ENCODE measurements at places on chromosomes 12 and 14.

DNA sequence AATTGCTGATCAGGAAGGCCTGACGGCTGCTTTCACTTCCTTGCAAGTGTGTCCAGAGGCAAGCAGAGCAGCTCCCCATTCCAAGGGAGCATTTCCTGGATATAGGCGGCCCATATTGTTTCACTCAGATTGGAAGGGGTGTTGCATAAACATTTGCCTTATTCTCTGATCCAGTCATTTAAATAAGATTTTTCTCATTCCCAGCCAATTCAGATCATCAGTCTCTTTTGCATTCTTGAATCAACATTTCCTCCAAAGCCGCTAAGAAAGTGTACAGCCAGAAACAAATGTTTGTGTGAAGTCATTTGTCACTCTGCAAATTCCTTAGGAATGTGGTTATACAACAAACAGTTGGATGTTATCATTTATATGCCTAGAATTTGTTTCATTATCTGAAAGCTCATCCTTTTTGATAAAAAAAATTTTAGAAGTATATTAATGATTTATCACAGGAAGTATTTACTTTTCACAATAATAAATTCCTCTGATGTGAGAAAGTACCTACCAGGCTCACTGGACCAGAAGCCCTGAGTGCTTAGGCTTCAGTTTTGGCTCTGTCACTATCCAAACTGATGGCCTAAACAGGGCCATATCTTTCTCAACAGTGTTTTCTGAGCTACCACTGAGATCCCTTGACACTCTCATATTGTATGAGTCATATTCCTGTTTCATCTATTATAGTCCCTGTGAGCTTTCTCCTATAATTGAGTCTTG lies 379.6 kb downstream of the CCDC91 start:
- DNase-seq, result peak; percentile 85

DNA sequence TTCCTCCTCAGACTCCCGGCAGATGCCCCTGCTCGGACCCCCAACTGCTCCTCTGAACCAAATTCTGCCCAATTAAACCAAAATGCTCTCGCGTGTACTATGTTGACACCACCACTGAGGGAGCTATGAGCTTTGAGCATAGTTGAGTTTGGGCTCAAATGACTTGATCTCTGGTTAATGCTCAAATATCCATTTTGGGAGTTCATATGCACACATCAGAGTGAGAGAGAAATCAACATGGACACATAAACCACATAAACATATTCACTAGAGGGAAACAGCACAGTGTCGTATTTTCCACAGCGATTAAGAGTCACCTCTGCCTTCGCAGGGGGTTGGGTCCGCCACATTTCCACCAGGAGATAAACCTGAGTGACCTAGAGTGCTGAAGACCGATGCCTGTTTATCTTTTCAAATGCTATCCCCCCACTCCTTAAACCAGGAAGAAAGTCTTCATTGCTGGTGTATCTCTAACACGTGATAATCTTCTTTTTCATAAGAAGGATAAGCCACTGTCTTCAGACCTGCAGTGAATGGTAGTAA lies 59.4 kb upstream of the FOXN3 start:
- DNase-seq, result no peak

DNA sequence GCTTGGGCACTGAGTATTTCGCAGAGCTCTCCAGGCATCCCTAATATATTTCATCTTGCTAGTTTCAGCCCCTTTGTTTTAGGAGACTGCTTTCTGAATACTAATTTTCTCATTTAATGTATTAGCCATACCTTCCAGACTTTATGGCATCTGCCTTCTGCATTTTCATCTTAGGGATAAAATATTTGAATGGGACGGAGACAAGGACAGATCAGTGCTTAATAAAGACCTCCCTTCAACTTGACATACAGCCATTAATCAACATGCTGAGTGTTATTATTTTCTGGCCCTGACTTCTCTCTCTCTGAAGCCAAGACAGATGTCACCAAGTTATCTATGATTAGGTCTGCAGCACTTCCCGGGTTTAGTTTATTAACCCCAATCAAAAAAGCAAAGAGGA lies 42.4 kb downstream of the CACNA2D4 start:
- DNase-seq, result no peak

DNA sequence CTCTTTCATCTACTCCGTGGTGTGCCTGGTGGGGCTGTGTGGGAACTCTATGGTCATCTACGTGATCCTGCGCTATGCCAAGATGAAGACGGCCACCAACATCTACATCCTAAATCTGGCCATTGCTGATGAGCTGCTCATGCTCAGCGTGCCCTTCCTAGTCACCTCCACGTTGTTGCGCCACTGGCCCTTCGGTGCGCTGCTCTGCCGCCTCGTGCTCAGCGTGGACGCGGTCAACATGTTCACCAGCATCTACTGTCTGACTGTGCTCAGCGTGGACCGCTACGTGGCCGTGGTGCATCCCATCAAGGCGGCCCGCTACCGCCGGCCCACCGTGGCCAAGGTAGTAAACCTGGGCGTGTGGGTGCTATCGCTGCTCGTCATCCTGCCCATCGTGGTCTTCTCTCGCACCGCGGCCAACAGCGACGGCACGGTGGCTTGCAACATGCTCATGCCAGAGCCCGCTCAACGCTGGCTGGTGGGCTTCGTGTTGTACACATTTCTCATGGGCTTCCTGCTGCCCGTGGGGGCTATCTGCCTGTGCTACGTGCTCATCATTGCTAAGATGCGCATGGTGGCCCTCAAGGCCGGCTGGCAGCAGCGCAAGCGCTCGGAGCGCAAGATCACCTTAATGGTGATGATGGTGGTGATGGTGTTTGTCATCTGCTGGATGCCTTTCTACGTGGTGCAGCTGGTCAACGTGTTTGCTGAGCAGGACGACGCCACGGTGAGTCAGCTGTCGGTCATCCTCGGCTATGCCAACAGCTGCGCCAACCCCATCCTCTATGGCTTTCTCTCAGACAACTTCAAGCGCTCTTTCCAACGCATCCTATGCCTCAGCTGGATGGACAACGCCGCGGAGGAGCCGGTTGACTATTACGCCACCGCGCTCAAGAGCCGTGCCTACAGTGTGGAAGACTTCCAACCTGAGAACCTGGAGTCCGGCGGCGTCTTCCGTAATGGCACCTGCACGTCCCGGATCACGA lies 2.2 kb downstream of the SSTR1 start:
- no peak for DNase-seq

- no peak for DNase-seq
Measured at GRCh38 chr14:22300646-22301045, 288.4 kb downstream of the DAD1 start.

GRCh38 chr12:49342066-49342913 lies 4.4 kb upstream of the DNAJC22 start:
- DNase-seq, result peak; percentile 65

DNA sequence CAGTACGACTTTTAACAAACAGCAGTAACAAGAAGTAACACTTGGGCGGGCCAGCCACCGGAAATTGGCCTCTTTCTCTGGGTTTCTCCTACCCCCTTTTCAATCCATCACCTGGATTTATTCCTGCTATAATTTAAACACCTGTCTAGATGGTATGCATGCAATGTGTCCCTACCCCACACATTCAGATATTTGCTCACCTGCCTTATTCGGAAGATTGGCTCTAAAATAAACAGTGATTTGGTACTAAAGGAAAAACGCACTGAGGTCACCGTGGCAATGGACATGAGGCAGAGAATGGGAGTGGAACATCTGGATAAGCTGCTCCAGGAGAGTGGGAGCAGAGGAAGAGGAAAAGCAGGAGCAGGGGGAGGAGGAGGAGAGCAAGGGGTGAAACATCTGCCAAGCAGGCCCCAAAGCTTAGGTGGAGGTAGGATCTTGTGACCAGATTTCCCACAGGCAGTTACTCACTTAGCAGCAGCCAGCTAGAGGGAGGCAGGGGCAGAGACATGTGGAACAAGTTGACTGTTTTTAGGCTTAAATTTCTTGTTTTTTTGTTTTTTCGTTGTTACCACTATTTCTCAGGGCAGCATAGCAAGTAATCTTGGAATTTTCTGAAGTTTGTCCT lies 150.9 kb downstream of the TTLL5 start:
- DNase-seq, result no peak

DNA sequence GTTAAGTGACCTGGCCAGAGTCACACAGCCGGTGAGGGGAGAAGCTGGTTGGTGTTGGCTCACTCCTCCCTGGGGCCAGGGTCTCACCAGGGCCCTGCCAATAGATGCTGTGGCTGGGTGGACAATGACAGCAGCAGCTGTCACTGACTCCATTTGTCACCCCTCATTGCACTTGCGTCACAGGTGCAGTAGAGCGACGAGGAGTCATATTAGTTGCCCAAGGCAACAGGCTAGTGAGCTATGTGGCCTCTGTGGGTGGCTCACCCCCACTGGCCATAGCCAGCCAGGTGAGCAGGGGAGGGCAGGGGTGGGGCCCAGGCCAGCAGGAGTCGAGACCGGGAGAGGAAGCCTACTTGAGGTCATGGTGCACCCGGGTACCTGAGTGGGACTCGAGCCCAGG lies 9.7 kb downstream of the SLC25A47 start:
- DNase-seq, result no peak

Data from right lung (tissue), 10 donors.